NCI-H2029 treated with DMSO at 0.1 percent for 48 hours (cell line): ENCODE measurements at places on chromosomes 3 and 15.
A peak's percentile ranks its signal among the peaks of the same experiment; 100 is the strongest.

GRCh38 chr3:4162096-4162495 is 141.1 kb upstream of the SETMAR start:
- no peak for DNase-seq

DNA sequence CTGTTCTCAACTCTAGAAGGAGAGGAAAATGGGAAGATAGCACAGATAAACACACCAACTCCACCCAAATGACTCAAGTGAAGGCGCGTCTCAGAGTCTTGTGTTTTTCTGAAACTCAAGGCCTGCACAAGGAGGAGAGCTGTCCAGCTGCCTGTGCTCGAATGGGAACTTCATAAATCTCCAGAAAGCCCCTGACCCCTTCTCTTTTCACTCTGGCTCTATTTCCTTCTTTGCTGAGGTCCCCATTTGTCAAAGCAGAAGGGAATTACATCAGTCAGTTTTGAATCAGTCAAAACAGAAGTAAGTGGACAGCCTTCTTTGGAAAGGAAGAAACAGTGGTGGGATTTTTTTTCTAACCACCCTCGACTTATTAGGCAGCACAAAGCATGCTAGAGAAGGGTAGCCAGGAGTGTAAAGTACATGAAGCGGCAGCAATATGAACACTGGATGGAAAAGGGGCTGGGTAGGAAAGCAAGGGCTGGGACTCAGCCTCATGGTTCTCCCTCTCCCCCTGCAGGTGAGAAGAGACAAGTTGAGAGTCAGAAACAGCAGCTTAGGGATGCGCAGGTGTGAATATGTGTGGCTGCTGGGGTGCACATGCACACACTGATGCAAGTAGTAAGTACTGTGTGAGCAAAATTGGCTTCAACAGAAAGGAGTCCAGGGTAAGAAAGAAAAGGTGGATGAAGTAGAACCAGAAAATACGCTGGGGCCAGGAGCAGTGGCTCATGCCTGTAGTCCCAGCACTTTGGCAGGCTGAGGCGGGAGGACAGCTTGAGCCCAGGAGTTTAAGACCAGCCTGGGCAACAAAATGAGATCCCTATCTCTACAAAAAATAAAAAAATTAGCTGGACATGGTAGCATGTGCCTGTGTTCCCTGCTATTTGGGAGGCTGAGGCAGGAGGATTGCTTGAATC is 36.6 kb upstream of the MAGEF1 start:
- no peak for DNase-seq

DNA sequence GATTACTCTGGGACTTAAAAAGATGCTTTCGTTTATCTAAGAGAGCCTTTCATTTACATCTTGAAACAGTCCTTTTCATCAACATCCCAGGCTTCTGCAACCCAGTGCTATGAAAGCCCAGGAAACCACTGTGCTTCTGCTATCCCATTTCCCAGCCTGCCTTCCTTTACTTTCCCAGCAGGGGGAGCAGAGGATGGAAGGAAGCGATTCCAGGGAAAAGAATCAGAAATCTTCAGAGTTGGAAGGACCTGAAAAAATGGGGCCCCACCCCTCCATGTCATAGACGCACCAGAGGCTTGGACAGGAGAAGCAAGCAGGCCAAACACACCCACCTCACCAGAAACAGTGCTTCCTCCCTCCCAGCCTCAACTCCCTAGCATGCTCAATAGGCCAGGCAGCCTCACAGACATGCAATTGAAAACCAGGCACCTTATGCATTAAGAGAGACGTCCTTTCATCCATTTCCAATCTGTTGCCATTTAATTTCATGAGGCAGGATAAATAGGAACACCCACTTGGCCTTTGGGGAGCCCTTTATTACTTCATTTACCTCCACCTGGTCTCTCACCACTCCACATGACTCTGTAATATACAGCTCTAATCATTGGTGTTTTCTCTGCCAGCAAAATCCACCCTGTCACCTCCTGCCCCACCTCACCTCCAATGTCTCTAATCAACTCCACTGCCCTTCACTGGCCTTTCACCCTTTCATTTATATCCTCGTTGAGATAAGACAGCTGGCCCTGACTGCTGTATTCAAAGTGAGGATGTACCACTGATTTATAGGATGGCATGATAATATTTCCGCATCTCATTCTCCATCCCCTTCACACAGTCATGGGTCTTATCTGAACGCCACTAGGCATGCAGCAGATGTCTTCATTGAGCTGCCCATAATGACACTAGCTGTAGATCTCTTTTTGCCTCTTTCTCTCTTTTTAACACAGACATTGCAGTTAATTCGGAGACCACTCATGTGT is 583.9 kb downstream of the NTRK3 start:
- DNase-seq: peak; percentile 4

DNA sequence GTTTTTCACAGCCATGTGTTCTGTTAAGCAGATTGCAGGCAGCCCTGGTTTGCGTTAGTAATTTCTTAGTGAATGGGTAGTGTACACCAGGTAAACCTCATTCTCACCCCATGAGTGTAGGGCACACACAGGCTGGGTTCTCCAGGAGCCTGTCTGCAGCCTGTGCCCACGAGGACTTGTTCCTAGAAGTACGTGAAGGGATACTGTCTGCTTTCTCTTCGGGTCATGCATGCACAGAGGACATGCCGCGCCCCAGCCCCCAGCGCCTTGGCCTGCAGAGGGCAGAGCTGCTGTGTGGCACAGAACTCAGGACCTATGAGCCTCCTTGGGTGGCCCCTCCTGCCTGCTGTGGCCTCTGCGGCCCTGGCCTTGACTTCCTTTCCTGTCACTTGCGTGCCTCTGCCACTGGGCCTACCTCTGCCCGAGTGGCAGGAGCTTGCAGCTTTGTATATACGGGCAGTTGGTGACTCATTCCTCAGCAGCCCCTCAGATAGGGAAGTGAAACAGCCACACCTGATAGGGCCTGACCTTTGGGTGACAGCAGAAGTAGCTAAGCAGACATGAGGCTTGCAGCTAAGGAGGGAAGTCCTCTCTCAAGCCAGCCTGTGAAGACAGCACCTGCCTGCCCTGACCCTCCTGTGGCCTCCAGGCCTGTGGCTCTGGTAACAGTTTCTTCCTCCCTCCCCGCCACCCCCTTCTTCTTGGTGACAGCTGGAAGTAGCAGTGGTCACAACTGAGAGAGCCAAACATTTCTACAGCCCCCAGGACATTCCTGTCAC is 19.5 kb downstream of the PPCDC start:
- no peak for DNase-seq

DNA sequence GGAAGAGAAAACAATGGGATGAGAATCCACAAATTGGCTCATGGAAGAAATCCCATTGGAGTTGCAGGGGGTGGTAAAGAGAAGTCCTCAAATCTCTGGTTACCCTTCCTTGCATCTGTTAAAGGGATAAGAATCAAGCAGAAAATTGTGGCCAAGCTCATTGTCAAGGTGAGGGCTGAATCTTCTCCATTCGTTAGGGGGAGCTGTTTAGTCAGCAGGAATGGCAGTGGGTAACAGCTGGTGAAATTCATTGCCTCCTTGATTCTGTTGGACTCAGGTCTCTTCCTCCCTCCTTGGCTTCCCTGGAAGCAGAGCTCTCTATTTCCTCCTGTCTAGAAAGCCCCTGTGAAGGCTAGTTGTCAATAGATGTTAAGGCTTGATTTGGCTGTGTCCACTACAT is 343.1 kb upstream of the SEMA6D start:
- no peak for DNase-seq

DNA sequence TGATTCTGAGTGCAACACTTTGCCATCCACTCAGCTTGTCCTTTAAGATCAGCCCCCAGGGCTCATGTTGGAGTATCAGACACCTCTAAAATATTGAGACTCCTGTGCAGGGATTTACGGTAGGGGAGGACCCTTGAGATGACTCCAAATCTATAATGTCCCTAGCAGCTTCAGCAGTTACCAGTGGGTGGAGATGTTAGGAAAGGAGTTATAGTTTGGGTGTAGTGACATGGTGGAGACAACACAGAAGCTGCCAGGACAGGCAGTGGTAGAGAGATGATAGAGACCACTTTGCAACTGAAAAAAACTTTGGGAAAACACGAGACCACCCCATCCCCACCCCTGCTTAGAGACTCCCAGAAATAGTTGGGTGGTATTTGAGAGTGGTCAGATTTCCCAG is 43.3 kb upstream of the GSK3B start:
- DNase-seq: no peak

DNA sequence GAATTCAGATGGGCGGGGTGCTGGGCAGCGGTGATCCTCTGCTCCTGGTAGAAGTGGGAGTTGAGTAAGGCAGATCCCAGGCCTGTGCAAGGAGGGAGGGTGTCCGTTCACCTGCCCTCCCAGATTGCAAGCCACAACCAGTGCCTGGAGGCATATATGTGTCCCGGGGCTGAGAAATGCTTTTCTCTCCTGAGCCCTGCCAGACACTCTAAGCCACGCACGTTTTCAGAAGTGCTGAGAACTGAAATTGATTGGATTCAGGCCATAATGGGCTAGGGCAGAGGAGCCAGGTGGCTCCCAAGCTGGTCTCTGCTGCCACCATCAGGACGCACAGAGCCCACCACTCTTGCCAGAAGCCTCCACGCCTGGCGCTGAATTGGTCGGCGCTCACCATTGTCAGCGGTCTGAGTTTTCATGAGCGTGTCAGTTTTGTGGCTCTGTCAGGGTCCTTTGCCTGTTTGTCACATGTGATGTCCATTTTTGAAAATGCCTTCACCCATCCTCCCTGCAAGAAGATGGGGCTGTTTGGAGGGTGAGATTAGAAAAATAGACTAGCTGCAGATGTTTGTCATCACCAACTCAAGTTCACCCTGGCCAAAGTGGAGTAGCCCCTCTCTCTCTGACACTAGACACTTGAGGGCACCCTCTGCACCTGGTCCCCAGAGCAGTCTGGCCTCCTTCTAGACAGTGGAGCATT is 15.4 kb upstream of the BFSP2 start:
- DNase-seq: peak; percentile 61

DNA sequence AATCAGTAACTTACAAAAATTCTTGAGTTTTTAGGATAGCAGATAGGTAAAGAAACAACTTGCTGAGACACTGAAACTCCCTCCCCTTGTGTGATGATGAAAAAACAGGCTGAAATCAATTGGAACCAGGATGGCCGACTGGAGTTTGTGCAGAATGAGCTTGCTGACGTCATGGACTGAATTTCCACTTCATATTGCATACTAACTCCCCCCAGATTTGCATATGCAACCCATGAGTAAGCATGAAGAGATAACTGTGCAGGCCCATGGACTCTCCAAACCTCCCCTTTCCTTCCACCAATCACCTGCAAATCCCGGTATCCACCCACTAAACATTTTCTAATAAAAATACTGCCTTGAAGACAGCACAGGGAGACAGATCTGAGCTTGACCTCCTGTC is 82.0 kb upstream of the SCN5A start:
- DNase-seq: no peak

DNA sequence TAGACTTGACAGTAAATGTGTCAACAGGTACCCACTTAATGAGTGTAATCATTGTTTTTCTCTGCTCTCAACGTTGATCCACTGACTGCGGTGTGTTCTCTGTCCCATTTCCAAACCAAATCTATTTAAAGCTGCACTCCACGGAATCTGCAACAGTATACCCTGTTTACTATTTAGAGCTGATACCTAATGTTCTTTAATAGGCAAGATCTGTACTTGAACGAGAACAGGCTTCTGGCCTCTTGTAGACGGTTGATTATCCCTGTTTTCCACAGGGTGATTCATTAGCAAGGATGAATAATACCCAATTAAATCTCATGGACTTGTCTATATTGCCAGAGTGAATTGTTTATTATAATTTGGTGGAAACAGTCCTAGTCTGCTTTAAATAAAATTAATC is 189.9 kb downstream of the LPP start:
- DNase-seq: no peak

- DNase-seq: peak; percentile 29
These were observed 13.2 kb downstream of the USP13 start for GRCh38 chr3:179666030-179666429.

DNA sequence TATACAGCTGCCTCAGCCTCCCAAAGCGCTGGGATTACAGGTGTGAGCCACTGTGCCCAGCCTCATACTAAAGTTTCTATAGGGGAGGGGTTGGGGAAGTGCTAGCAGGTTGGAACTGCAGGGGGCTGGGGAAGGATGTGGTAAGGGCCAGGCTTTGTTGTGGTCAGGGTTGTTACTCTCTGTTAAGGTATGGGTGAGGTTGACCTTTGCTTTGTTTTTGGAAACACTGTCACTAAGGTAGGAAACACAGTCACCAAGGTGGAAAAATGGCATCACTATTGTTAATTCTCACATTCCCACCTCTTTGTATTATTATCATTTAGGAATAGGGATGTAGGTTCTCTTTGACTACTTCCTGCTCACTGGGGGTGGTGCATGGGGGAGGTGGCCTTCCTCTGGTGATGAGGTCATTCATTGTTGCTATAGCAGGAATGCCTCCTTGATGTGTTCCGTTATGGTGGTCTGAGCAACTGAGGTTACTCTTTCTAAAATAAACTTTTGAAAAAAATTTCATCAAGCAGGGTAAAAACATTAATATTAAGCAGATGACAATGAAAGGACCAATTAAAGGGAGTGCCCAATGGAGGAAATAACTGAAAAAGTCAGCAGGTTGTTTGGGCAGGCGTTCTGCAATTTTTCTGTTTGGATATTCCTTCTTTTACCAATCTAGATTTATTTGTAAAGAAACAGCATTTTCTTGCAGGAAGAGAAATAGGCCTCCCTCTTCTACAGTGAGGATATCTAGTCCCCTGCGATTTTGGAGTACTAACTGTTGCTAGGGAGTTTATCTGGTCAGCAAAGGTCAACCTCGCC is 150.5 kb downstream of the WDR76 start:
- no peak for DNase-seq

GRCh38 chr3:185316740-185317412 is 46.1 kb upstream of the MAP3K13 start:
- no peak for DNase-seq

DNA sequence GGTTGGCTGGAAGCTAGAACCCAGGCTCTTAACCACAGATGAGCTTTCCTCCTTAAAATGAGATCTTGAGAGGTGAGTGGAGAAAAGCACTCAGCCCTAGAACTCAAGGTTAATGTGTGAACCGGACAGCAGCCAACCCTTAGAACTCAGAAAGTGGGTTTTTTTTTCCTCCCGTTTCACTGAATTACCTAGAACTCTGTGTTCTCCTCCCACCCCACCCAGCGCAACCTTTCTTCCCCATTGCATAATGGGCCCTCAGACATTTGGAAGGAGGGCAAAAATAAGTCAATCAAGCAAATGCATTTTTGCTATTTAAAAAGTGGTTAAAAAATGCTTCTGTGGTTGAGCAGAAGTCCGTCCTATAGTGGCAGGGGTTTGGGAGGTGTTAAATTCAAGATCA is 36.7 kb downstream of the POC1A start:
- no peak for DNase-seq
